Small intestine (tissue), 16 donors: ENCODE measurements at places on chromosomes 4 and X. TPM values are rescaled to one million over a fixed set of nuclear protein-coding genes. Genes with fewer than 3 reads are reported as not detected.

- H3K27me3 ChIP-seq = no peaks in the 10 kb centered on the region
- no peak overlapping the region for H3K4me3 ChIP-seq
- no peaks in the 10 kb centered on the region for H3K4me1 ChIP-seq
- H3K27ac ChIP-seq = no peak overlapping the region
- no peaks in the 10 kb centered on the region for H3K36me3 ChIP-seq
Observed at GRCh38 chr4:44623676-44624075, 27.7 kb downstream of the YIPF7 start.

DNA sequence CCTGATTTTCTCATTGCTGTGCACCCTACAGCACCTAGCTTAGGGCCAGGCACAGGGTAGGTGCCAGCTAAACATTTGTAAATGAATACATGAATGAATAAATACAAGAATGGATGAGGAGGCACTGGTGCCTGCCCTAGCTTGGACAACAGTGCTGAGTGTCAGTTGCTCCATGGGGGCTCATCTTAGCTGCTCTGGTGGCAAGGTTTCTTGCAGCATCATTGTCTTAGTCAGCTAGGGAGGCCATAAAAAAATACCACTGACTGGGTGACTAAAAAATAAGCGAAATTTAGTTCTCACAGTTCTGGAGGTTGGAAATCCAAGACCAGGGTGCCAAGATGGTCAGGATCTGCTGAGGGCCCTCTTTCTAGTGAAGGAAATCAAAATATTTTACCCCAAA is 31.2 kb downstream of the TMEM31 start:
- no peak for DNase-seq
- no peaks in the 10 kb centered on the region for H3K36me3 ChIP-seq
- no peak overlapping the region for H3K27ac ChIP-seq
- H3K27me3 ChIP-seq = no peaks in the 10 kb centered on the region
- H3K4me3 ChIP-seq = no peak overlapping the region

DNA sequence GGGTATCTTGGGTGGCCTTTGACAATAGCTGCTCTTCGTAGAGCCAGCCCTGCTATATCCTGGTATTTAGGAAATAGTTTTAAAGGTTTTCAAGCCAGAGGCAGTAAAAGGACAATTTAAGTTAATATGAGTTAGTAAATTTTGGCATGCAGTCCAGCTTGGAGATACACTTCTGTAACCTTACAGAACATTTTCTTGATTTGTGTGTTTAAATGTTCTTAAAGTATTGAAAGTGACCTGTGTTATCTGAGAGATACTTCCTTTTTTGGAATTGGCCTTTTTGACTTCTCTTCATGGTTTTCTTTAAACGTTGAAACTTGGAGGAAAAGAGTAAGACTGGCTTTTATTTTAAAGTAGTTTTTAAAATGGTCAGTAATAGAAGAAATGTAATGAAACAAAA is 25.5 kb downstream of the PDLIM5 start:
- H3K27me3 ChIP-seq = no peaks in the 10 kb centered on the region
- H3K36me3 ChIP-seq = no peaks in the 10 kb centered on the region
- H3K27ac ChIP-seq = no peak overlapping the region
- peaks cover 8% of the 10 kb centered on the region for H3K4me1 ChIP-seq
- DNase-seq = no peak

- H3K4me1 ChIP-seq = peaks cover 7% of the 10 kb centered on the region
- no peaks in the 10 kb centered on the region for H3K27me3 ChIP-seq
- peak within 1 kb of the TSS; percentile 96 for H3K27ac ChIP-seq
- no peaks in the 10 kb centered on the region for H3K36me3 ChIP-seq
- H3K4me3 ChIP-seq = peak within 1 kb of the TSS; percentile 78
Observed at GRCh38 chr4:1248245-1249147, at the start of gene CTBP1. Gene CTBP1, minus strand, starts transcription at chr4:1249130. Its CDS starts 7,799 bp downstream, at chr4:1241331.

The SOX3 gene
- not detected for polyA plus RNA-seq

- no peaks in the 10 kb centered on the region for H3K27me3 ChIP-seq
- DNase-seq = no peak
- no peak overlapping the region for H3K27ac ChIP-seq
- no peaks in the 10 kb centered on the region for H3K4me1 ChIP-seq
- H3K4me3 ChIP-seq = no peak overlapping the region
Observed at GRCh38 chr4:85565761-85566480, 91.0 kb downstream of the ARHGAP24 start.

The GAGE12F gene
- not detected for polyA plus RNA-seq

DNA sequence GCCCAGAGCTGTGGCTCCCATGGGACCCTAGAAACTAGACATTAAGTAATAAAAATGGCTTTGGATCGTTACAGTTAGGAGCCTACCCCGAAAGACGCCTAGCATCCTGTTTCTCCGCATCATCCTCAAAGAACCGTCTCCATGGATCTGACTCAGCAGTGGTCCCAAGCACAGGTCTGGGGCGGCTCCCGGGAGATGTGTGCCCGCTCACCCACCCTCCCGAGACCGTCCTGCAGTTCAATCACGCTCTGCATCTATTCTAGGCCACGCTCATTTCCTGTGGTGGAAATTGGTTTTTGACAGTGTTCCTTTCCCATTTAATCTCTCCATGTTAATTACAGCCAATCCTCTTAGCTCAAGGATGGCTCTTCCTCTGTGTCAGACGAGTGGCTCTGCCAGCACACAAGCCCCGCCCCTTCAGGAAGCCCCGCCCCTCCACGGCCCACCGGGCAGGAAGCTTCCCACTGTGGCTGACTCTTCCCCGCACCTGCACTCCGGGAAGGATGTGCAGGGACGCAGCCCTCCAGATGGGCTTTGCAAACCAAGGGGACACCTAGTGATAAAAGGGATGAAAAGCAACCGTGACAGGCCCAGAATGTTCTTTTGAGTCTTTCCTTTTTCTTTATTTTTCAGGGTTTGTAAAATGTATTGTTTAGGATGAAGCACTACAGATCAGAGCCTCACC is 34.5 kb upstream of the HELT start:
- DNase-seq = no peak
- H3K4me3 ChIP-seq = no peak overlapping the region
- H3K27ac ChIP-seq = no peak overlapping the region
- no peaks in the 10 kb centered on the region for H3K36me3 ChIP-seq
- peaks cover 3% of the 10 kb centered on the region for H3K27me3 ChIP-seq
- no peaks in the 10 kb centered on the region for H3K4me1 ChIP-seq

DNA sequence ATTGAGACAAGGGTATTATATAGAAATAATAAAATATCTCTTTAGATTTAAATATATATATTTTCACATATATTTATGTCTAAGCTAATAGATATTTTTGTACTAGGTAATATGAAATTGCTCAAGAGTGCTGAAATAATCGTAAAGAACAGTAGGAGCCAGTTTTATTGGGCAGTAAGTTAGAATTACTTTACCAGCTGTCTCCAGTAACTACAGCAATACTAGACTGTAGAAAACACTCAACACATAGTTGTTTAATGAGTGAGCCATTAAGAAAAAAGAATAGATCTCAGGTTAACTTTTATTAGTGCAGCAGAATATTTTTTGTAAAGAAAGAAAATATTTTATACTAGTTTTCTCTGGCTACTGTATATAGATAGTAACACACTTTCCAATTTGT is 715.2 kb downstream of the TRIML1 start:
- H3K4me1 ChIP-seq = no peaks in the 10 kb centered on the region
- H3K27ac ChIP-seq = no peak overlapping the region
- no peak overlapping the region for H3K4me3 ChIP-seq
- H3K27me3 ChIP-seq = no peaks in the 10 kb centered on the region
- DNase-seq = no peak
- no peaks in the 10 kb centered on the region for H3K36me3 ChIP-seq

The CFI gene
- polyA plus RNA-seq = 6.5 TPM

The BEX1 gene
- 30.8 TPM for polyA plus RNA-seq

DNA sequence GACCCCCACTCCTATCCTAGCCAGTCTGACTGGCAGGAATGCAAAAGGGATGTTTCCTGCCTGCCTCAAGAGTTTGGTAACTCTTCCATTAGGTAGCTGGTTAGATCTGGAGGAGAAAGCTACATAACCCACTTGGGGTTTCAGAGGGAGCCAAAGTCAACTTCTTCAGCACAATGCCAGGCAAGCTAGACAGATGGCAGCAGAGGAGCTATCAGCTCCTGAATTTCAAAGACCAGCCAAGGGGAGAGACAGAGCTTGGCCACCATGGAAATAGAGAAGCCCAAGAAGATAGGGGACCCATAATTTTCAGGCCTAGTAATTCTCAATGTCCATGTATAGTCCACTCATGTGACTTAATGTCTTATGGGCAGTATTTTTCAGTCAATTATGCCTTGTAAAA is 56.4 kb downstream of the PGRMC1 start:
- peak; percentile 2 for DNase-seq
- no peak overlapping the region for H3K27ac ChIP-seq
- H3K4me1 ChIP-seq = no peaks in the 10 kb centered on the region
- H3K4me3 ChIP-seq = no peak overlapping the region

The NUDT10 gene
- 1.3 TPM for polyA plus RNA-seq

The LRIT3 gene
- 0.22 TPM for polyA plus RNA-seq

DNA sequence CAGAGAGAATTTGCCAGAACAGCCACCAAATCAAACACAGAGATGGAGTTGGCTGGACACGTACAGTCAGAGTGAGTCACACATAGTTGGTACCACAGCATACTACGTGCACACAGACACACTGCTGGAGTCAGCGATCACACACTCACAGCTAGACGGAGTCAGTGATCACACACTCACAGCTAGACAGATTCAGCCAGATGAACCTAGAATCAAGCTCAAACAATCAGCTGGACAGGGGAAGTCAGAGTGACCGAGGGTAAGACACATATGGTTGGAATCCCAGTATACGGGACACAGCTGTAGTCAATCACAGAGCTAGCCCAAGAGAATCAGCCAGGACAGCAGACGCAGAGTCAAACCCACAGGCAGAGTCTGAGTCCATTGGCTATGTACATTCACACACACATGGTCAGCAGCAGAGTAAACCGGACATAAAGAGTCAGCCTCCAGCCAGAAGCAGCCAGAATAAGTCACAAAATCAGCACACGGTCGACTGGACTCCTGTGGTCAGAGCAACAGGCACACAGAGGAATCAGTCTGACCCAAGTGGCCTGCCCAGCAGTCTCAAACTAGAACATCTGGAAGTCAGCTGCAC is 4.6 kb downstream of the SLC38A5 start:
- no peak overlapping the region for H3K27ac ChIP-seq
- H3K27me3 ChIP-seq = no peaks in the 10 kb centered on the region
- no peak for DNase-seq
- H3K36me3 ChIP-seq = peaks cover 32% of the 10 kb centered on the region
- no peaks in the 10 kb centered on the region for H3K4me1 ChIP-seq

DNA sequence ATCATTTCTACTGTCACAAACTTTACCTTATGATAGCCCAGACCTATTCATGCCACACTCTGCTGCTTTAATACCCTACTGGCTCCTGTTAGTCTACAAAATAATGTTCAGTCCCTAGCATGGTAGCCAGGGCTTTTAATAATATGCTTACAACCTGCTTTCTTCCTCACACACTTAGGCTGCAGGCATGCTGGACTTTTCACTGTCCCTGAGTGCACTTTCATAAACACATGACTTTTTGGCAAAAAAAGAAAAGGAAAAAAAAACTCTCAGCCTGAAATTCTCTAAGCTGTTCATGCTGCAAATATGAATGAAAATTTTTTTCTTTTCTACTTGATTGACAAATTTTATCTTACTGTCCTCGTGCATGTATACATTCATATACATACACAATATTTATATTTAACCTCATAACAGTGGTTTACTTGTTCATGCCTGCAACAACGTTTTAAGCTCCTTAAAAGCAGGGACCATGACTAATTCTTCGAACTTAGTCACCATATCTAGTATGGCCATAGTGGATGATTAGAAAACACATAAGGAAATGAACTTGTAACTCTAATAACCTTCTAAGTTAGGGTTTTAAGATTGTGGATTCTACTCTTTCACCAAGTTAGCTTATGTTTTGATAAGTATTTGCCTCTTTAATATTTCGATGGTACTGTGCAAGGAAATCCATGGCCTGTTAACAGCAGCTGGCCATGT is 229.5 kb downstream of the SPCS3 start:
- H3K27ac ChIP-seq = no peak overlapping the region
- H3K4me3 ChIP-seq = no peak overlapping the region
- DNase-seq = no peak
- no peaks in the 10 kb centered on the region for H3K4me1 ChIP-seq

The AFM gene
- not detected for polyA plus RNA-seq

DNA sequence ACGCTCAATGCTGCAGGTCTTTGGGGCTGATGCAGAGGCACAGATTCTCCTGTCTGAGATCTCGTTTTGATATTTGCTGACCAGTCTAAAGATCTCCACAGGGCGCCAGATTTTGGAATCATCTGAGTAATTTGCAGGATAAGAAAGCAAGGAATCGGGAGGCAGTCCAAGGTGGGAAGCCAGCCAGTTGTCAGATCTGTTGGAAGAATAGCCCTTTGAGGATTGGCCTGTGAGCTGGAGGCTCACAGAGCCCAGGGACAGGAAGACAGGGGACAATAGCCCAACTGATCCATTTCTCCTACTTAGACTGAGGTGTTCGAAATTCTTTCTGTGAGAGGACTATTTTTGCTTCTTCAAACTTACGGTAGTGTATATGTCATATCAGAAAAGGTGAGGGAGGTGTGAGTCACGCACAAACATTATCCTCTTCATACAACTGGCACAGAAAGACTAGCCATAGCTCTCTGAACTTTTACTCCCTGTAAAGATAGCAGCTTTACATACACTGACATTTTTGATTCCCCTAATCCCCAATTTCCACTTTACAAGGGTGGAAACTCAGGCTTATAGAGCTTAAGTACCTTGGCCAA is 8.8 kb downstream of the DIPK2B start:
- DNase-seq = no peak
- H3K4me1 ChIP-seq = no peaks in the 10 kb centered on the region
- no peak overlapping the region for H3K27ac ChIP-seq
- H3K27me3 ChIP-seq = no peaks in the 10 kb centered on the region
- H3K4me3 ChIP-seq = no peak overlapping the region

The S100G gene
- polyA plus RNA-seq = 34.9 TPM

- no peak for DNase-seq
- H3K27me3 ChIP-seq = no peaks in the 10 kb centered on the region
- no peaks in the 10 kb centered on the region for H3K36me3 ChIP-seq
- H3K4me3 ChIP-seq = no peak overlapping the region
Observed at GRCh38 chrX:137926090-137926489, 360.2 kb downstream of the ZIC3 start.

DNA sequence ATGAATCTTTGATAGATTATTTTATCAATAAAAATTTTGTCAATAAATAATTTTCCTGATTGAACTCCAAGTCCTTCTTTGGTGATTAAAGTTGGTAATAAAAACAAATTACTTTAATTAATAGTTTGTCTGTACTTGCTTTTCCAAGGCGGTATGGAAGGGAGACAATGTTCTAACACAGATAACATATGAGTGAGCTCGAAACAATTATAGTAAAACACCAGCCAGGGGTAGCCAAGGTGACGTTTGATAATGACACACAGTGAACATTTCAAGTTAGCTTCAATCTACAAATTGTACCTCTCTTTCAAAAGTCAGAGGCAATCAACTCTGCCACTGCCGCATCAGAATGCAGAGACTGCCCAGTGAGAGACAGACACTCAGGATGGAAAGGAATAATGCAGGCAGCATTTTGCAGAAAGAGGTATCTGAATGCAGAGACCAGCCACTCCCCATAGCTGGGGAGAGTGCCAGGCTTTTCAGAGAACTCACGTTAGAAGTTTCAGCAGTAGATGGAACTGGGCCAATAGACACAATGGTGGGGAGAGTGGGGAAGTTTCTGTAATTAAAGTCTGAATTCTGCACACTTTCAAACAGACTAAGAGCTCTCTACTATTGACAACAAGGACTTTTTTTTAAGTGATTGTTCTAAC is 18.1 kb upstream of the ATOH1 start:
- H3K4me1 ChIP-seq = no peaks in the 10 kb centered on the region
- no peaks in the 10 kb centered on the region for H3K36me3 ChIP-seq
- H3K27ac ChIP-seq = no peak overlapping the region

- DNase-seq = no peak
- H3K27ac ChIP-seq = no peak overlapping the region
- no peaks in the 10 kb centered on the region for H3K4me1 ChIP-seq
Observed at GRCh38 chr4:39441593-39441992, 17.1 kb downstream of the RPL9 start.
